Stimulated activated CD8-positive, alpha-beta memory T cell treated with anti-CD3 and anti-CD28 coated beads, Interleukin-7, amount 100 ng/mL, for 1 hour (primary cell): ENCODE measurements at places on chromosomes 3 and 15.

DNA sequence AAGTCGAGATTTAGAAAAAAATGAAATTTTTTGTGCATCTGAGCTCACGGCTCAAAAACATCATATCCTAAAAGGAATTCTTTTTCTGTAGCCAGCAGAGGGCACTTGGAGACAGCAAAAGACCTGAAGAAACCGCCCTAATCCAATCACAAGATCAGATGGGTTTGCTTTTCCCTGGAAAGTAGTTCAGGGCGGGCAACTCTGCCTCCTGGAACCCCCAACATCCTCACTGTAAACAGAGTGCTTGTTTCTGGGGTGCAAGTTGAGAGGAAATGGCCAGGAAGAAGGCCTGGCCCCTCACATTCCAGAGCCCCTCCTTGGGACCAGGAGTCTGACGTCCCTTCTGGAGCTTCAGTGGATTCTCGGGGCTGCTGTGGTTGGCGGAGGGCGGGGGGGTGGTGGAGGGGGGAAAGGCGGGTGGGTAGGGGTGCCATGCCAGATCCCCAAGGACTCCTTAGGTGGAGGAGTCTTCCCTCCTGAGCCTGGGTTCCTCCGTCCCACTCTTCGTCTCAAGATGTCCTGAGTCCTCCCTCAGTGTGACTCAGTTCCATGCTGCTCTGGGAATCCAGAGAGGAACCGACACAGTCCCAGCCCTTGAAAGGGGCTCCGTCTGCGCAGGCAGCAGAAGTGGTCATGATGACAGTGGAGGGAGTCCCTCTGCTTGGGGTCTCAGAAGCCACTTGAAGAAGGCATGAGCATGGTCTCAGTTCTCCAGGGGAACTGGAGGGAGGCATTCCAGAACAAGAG lies 35.9 kb downstream of the CCK start:
- DNase-seq, result no peak

GRCh38 chr3:112745567-112746248 lies 101.0 kb downstream of the CD200R1L start:
- no peak for DNase-seq

DNA sequence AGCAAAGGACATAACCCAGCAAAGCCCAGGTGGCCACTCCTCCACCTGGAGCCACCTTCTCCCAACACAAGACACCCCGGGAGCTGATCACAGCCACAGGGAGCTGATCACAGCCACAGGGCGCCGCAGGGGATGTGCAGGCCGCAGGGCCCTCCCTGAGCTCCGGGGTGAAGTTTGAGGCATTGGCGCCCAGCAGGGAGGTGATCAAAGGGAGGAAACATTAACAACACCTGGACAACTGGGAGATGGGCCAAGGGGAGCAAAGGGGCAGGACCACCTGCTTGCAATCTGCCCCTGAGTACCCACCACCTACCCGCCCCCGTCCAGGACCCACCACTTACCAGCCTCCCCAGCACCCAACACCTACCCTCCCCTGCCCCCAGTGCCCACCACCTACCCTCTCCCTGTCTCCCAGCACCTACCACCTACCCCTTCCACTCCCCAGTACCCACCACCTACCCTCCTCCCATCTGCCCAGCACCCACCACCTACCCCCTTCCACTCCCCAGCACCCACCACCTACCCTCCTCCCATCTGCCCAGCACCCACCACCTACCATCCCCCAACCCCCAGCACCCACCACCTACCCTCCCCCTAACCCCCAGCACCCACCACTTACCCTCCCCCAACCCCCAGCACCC lies 2.4 kb downstream of the UROC1 start:
- no peak for DNase-seq

GRCh38 chr15:51085764-51086163 lies 8.9 kb downstream of the TNFAIP8L3 start:
- no peak for DNase-seq

DNA sequence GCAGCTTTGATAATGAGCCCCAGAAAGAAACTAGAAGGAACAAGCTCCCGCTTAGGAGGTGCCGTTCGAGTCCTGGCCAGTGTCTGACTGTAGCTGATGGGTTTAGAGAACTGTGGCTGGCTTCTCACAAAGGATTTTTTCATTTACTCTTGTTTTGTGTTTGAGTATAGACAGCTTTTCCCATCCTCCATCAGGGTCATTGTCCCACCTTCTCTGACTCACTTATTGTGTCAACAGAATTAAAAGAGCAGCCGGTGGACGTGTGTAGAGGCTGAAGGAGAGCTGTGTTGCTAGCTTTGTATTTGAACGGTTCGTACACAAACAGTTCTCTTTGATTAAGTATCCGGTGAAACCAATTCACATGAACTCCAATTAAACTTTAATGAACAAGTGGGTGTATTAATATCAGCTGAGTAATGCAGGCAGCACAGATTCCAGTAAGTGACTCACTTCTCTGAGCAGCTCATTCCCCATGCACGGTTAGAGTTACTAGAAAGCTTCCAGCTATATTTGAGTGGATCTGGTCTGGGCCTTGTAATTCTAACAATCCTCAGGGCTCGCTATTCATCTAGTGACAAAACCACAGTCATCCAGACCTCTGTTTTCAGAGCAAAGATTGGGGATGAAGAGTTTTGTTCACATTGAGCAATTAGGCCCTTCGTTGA lies 141.0 kb downstream of the LPP start:
- no peak for DNase-seq

DNA sequence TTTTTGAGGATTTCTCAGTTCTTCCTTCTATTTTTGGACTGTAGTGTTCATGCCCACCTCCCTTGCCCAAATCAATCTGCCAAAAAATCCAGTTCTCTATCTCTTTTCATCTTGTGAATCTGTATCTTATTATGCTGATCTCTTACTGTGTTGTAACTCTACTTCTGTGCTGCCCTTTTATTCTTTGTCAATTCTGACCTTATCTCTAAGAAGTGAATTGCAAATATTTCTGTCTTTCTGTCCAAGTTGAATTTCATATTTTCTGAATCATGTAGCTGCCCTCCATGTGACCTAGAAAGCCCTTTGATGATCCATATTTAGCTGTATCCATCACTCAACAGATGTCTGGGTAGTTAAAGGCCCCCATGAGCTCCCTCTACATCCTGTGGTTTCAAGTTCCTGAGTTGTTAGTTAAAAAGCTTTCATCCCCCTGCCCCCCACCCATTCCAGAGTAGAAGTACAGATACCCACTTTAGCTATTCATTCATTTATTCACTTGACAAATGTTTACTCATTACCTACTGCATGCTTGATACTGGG lies 33.6 kb upstream of the ETV5 start:
- DNase-seq, result no peak

GRCh38 chr3:195729476-195730251 lies 8.9 kb downstream of the MUC20 start:
- no peak for DNase-seq

DNA sequence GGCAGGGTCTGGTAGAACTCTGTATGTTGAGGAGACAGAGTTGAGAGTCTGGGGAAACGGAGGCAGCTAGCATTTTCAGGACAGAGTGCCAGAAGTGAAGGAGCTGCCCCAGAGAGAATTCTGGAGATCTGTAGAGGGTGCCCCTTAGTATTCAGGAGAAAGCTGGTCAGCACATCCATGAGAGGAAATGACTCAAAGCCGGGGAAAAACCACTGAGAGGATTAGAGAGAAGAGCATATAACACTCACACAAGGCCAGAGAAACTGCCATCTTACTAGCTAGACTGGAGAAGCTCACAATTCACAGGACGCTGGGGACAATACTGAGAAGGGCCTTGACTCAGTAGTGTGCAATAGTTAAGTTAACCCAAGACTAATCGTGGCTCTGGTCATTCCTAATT lies 75.7 kb upstream of the DPPA4 start:
- DNase-seq, result no peak
